ENCODE measurements at places on chromosomes 12 and 14.
A peak's percentile ranks its signal among the peaks of the same experiment; 100 is the strongest.

- DNase-seq = peak; percentile 90
Measured at GRCh38 chr12:64404470-64405256, 471 bp downstream of the XPOT start.

DNA sequence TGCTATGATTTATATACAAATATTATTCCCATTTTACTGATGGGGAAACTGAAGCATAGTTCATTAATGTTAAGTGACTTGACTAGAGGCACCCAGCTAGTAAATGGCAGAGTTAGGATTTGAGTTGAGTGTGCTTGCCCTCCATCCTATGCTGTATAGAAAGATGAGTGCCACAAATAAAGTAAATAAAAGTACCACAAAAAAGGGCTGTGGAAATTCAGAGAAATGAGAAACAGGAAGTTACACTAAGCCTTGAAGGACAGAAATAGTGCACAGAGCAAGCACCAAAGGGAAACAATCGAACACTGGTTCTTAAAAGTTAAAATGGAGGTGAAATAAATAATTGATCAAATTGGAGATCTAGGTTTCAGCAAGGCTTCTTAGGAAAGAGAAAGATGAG lies 9.2 kb upstream of the ABCD2 start:
- DNase-seq = peak; percentile 9

GRCh38 chr14:68306934-68307789 lies 485.7 kb downstream of the ZFP36L1 start:
- no peak for DNase-seq

GRCh38 chr12:644818-645552 lies 18.3 kb downstream of the NINJ2 start:
- DNase-seq = no peak

GRCh38 chr12:94987076-94987669 lies 16.3 kb downstream of the NDUFA12 start:
- DNase-seq = no peak

DNA sequence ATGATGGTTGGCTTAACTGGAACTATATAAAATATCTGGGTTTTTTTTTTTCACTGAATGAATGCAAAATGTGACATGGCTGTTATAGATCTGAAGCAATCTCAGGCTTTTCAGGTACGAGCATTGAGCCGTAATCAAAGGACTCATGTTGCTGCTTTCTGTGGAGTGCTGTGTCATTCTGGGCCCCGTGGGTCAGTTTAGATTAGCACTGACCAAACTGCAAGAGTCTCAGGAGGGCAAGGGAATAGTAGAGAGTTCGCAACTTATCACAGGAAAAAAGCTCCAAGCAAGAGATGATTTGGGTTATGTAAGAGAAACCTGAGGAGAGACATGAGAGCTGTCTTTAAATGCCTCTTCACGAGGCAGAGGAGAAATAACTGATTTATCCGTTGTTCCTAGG lies 59.1 kb downstream of the UBR7 start:
- no peak for DNase-seq

DNA sequence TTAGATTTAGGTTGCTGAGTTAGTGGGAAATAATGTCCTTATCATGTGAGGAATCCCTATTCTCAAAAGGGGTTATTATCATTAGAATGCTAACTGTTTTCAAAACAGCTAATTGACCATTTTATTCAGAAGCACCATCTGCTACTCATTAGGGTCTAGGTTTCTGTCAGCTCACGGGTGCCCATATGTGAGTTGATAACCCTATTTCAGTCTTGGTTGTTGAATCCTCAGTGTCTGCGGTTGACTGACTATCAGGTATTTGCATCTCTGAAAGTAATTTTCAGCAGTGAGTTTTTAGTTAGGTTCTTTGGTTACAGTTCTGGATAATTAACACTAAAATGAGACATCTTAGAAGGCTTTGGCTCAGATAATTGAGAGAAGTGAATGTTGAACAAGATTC lies 1404.0 kb downstream of the AACS start:
- DNase-seq = no peak

DNA sequence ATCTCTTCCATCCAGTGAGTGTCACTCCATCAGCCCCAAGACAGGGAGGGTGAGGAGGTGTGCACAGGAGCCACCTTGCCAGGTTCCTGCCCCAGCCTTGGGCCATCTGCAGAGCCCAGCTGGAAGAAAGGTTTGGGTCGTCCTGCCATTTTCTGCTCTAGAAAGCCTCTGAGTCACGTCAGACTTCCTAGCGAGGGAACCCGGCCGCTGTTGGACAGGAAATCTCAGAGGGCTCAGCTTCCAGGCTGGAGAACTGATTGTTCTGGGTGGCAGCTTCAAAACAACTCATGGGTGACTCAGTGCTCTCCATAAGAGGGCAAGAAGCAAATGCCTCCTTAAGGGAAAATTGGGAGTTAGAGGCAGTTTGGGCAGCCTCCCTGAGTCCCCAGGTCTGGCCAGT lies 16.6 kb downstream of the HIP1R start:
- no peak for DNase-seq

DNA sequence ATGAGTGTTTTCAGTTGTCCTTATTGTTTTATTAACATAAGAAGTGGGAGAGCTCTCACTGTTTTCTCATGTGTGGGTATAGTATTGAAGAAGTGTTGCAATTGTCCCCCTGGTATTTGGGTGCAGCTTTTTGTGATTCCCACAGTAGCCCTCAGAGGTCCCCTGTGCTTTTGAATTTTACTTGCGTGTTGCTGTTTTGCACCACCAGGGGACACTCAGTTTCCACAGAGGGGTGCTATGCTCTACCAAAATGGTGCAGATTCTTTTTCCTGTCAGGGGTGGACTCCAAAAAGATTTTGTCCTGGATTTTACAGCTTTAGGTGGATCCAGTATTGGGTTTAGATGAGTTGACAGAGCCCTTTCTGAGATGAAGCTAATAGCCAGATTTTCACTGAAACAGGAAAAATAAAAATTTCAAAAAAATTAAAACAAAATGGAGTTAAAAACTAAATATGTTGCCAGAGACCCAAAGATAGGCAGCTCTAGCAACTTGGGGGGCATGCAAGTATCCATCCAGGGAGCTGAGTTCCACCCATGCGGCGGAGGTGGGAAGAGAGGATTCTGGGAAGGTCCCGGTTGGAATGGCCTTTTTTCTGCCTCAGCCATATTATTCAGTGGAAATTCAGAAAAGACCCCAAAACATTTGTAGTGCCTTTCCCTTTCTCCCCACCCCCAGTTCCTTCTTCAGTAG lies 50.2 kb downstream of the TTLL5 start:
- peak; percentile 23 for DNase-seq

- DNase-seq = no peak
Measured at GRCh38 chr12:117821480-117822175, 147.2 kb downstream of the KSR2 start.

GRCh38 chr14:35405304-35405996 lies 901 bp upstream of the NFKBIA start:
- DNase-seq = no peak

- DNase-seq = no peak
Measured at GRCh38 chr14:60649875-60650372, 647 bp upstream of the SIX1 start.

DNA sequence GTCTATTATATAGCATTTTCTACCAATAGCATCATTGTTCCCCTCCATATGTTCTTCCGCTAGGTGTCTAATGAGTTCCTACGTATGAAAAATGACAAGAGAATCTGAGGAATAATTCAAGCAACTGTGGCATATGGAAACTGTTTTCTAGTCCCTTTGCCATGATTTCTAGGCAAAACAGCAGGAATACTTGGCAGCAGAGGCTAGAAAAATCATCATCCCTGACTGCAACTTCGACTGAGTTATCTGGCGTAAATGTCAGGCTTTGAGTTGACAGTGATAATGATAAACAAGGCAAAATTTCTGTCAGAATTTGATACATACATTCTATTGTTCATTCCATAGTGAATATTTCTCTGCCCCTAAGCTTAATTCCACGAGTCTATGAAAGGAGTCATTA lies 572.8 kb upstream of the USP15 start:
- no peak for DNase-seq

GRCh38 chr12:9043766-9044165 lies 54.4 kb downstream of the KLRG1 start:
- no peak for DNase-seq

- no peak for DNase-seq
Measured at GRCh38 chr12:28543021-28543890, 353.0 kb downstream of the CCDC91 start.

GRCh38 chr12:49583366-49584094 lies 15.6 kb upstream of the MCRS1 start:
- no peak for DNase-seq

GRCh38 chr12:39989501-39989900 lies 116.4 kb downstream of the SLC2A13 start:
- no peak for DNase-seq

GRCh38 chr12:22051114-22051698 lies 5.2 kb downstream of the CMAS start:
- DNase-seq = no peak

DNA sequence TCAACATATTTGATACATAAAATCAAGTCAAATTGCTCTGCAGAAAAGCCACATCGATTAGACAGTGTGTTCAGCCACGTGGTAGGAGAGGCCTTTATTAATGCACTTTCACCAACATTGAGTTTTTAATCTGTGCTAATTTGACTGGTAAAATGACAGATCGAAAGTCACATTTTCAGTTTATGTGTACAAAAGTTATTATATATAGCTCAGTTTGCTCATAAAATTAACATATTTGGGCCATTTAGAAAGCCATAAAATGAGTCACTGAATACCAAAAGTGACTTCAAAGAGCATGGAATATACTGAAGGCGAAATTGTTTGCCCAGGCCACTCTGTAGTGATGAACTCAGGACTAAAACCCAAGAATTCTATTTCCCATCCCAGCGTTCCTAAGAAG lies 26.0 kb downstream of the C12orf42 start:
- DNase-seq = no peak

- DNase-seq = no peak
Measured at GRCh38 chr12:6301721-6302120, 8.8 kb upstream of the PLEKHG6 start.

DNA sequence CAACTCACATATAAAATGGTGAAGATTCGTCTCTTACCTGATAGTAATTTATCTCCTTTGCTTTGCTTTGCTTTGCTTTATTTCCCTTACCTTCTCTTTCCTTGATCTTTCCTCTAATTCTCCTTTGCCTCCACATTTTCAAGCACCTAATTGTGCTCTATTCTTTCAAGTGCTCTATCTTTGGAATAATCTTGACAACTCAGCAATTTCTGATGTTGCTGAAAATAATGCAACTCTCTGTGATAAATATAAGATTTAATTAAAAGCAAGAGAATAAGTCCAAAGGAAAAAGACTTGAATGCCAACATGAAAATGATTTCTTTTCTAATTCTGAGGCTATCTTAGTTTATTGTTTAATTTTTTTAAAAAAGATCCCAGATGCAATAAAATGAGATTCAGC lies 139.5 kb upstream of the SYT1 start:
- DNase-seq = no peak

DNA sequence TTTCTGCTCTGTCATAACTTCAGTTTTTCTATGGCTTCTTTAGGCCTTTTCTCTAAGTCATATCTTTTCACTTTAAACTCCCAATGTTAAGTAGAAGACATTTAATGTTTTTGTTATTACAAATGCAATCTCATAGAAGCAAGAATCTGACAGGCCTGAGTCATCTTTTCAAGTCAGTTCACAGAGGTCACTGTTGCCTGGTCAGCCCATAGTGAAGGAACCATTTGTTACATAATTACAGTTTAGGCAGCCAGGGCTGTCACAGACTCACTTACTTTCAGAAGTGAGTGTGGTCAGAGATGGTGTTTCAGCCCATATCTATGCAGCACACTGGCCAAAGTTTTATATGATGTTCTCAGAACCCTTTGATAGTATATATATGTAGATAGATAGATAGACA lies 46.5 kb downstream of the CCER1 start:
- DNase-seq = no peak

DNA sequence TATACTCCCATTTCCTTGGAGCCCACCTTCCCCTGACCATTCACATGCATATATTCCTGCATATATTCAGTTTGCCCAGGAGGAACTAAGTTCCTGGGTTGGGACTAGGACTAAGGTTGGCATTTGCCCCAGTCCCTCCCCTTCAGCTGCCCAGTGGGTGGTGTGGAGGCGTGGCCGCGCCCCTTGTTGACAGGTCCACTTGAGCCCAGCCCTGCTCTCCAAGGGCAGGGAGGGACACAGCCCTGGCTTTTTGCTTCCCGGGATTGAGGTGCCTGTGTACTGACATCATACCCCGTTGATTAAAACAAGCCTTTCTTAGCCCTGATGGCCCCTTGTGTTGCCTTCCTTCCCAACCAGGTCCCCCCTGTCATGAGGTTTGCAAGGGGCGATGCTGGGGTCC lies 7.3 kb downstream of the ERBB3 start:
- no peak for DNase-seq

GRCh38 chr12:69254046-69254445 lies 14.7 kb downstream of the CPSF6 start:
- no peak for DNase-seq

GRCh38 chr12:56948881-56949280 lies 8.5 kb downstream of the RDH16 start:
- DNase-seq = no peak

- no peak for DNase-seq
Measured at GRCh38 chr12:62832027-62832426, 102.9 kb downstream of the PPM1H start.

DNA sequence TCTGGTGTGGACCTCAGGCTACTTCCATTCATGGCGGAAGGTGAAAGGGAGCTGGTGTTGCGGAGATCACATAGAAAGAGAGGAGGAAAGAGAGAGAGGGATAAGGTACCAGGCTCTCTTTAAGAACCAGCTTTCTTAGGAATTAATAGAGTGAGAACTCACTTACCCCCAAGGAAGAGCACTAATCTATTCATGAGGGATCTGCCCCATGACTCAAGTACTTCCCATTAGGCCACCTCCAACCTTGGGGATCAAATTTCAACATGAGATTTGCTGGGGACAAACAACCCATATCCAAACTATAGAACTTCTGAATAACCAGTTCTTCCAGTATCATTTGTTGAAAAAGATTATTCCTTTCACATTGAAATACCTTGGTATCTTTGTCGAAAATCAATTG lies 34.0 kb upstream of the C2CD5 start:
- no peak for DNase-seq

GRCh38 chr12:26832822-26833742 lies at the start of gene ITPR2:
Gene ITPR2, minus strand, starts transcription at chr12:26833194. Its CDS starts 413 bp downstream, at chr12:26832781.
- peak; percentile 96 for DNase-seq

GRCh38 chr12:67472539-67472938 lies 176.0 kb upstream of the DYRK2 start:
- DNase-seq = no peak

DNA sequence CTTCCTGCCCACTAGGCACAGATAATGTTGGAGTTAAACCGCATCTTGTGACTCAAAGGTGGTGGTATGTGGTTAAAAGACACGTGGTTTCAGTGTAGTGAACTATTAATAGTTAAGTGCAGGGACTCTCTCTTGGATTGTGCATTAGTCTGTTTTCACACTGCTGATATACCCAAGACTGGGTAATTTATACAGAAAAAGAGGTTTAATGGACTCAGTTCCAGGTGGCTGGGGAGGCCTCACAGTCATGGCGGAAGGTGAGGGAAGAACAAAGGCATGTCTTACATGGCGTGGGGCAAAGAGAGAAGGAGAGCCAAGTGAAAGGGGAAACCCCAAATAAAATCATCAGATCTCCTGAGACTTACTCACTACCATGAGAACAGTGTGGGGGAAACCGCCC lies 362.3 kb downstream of the GLT1D1 start:
- DNase-seq = no peak

Data from activated T-cell treated with anti-CD3 and anti-CD28 coated beads, Interleukin-2, amount 50 U/mL, for 72 hours (primary cell).